ENCODE measurements at places on chromosomes 6 and 20. TPM values are rescaled to one million over a fixed set of nuclear protein-coding genes. Genes with fewer than 3 reads are reported as not detected.
A peak's percentile ranks its signal among the peaks of the same experiment; 100 is the strongest.

DNA sequence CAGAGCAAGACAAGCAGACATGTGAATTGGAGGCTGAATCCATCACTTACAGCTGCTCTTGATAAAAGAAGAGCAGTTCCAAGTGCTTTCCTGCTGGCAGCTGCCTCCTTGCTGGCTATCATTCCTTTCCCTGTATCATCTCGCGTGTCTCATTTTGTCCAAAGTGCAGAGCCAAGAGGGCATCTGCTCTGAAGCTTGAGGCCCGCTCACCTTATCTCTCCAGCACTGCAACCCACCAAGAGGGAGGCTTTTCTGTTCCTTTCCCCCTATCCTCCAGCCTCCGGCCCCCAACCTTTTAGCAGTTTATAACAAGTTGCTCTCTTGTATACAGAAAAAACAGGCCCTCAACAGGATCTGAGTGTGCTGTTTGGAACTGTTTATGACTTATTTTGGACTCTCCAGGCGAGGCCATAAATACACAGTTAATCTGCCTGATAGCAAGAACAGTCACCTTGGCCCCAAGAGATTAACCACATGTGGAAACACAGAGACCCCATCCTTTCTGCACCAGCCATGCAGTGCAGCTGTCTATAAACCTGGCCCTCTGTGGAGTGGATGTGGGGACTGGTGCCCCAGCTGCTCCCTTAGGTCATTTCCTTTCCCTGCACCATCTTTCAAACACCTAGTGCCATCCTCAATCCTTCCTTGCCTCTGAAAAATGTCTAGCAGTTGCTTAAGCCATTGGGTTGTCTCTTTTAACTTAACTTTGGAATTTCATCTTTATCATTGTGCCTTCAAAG lies 172.5 kb upstream of the FERMT1 start:
- no peak for DNase-seq

DNA sequence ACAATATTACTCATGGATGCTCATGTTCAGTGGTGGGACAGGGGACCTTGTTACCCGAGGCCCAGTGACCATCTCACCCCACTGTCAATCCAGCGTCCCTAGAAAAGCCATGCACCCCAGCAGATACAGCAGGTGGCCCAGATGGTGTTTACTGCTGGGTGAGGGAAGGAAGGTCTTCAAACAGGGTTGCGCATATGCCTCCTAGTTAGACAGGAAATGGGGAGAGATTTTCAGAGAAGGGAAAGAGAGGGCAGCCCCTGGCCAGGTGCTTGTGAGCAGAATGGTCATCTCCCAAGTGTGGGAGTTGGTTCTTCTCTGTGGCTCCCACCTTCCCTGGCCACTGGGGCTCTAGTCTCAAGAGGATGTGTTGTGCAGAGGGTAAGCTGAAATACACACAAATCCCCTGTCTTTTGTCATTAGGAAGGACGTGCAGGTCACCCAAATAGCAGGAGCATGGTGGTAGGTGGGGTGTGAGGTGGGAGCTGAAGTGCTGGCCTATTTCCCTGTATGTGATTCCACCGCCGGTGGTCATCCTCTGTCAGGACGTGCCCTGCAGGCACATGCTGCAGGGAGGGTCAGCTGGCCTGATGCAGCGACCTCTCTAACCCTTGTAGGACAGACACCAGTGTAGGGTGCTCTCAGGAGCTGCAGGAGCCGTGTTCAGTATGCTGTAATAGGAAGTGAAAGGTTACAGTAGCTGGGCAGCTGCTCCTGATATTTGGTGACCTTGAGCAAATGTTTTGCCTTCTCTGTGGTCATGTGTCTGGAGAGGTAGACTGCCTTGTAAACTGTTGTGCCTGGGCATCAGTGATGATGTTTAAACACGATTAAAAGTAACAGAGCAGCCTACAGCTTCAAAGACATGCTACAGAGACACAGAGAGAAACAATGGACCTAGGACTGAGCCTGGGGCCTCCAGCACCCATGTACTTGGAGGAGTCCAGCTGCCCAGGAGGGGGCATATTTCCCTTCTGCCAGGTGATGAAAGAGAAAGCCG lies 3.2 kb upstream of the CST3 start:
- DNase-seq: no peak

The CAGE1 gene
- under 0.01 TPM for total RNA-seq

DNA sequence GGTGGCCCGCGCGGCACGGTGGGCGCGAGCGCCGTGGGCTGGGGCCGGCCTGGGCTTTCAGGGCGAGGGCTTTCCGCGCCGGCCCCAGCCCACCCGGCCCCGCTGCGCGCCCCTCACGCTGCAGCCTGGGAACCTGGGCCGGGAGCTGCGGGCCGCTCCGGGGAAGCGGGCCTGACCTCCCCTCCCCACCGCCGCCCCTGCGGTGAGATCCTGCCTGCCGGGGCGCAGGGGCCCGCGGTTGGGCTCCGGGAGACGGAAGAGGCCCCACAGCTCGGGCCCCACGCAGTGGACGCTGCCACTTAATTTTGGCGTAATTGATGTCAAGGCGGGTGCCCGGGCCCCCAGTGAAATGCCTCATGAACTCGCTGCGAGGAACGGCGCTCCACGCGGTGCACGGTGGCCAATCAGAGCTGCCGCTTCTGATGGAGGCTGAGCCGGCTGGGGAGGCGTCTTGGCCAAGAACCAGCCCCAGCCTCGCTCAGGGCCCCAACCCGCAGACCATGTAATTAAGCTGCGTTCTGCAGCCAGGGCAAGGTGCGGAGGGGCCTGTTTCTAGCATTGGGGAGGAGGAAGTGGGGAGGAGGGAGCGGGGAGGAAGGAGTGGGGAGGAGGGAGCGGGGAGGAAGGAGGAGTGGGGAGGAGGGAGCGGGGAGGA lies 96.1 kb upstream of the BHLHE23 start:
- peak; percentile 9 for DNase-seq

GRCh38 chr20:13029687-13030375 lies 21.1 kb downstream of the SPTLC3 start:
- DNase-seq: peak; percentile 97

GRCh38 chr6:38436726-38437465 lies 202.8 kb downstream of the BTBD9 start:
- peak; percentile 78 for DNase-seq

The RRAGD gene
- total RNA-seq: 1.8 TPM

- peak; percentile 47 for DNase-seq
These were observed 15.7 kb downstream of the SASH1 start for GRCh38 chr6:148358196-148358785.

The TMEM217 gene
- 4.0 TPM for total RNA-seq

DNA sequence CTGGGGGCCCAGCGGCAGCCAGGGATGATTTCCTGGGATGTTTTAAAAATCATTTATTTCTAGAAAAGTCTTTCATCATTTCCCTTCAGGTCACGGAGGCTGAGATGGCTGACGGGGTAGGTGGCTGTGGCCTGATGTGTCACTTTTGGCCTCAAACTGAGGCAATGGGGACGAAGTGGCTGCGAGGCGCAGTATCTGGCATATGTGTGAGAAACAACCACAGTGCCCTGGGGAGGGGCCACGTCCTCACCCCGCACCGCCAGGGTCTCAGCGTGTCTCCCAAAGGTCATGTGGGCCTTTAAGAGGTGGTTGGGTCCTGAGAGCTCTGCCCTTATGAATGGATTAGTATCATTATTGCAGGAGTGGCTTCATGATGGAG lies 120.0 kb downstream of the CEBPB start:
- no peak for DNase-seq

DNA sequence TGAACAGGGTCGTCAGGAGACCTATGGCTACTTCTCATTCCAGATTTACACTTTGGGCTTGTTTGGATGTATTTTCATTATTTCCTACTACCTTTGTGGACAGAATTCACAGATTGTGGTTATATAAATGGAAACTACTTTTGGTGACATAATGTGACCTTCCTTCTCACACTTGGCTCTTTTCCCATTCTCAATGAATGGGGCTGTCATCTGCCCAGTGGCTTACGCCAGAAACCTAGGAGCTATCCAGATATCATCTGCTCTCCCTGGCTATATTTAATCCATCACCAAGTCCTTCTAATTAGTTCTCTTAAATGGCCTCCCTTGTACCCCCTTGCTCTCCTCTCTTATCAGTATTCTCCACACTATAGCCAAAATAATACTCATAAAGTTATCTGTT lies 1606.8 kb downstream of the KHDRBS2 start:
- no peak for DNase-seq

The EFCAB8 gene
- total RNA-seq: under 0.01 TPM

DNA sequence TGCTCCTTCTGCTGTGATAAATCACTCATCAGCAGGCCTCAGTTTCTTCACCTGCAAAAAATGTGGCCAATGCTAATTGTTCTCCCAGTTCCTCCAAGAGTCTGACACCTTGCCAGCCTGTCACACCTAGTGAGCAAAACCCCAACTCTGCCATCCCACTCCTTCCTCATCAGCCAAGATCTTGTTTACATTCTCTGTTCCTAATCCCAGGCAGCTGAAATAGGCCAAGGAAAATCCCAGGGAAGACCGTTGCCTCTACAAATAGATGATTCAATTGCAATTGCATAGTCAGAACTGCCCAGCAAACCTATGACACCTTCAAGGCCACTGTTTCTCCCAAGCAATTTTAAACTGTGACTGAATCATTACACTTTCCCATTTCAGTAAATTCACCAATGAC lies 78.7 kb downstream of the GMDS start:
- no peak for DNase-seq

DNA sequence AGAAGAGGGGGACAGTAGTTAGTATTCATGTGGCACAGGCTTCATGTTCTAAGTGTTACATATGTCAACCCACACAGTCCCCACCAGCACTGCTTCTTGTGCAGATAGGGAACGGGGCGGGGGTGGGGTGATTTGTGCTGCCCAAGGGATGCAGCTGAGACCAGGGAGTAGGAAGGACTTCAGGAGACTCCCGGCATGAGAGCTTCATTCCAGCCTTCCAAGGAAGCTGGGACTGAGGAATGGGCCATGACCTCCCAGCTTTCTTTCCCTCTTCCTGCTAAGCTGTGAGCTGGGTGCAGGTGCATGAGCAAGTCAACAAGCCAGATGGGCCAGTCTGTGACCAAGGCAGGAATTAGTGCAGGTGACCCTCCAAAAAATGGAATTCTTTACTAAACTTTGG lies 9.2 kb downstream of the BEND3 start:
- no peak for DNase-seq

- DNase-seq: no peak
These were observed 58.4 kb downstream of the DLGAP4 start for GRCh38 chr20:36364506-36364905.

- DNase-seq: peak; percentile 58
These were observed 189.7 kb downstream of the PACRG start for GRCh38 chr6:162917506-162917905.

DNA sequence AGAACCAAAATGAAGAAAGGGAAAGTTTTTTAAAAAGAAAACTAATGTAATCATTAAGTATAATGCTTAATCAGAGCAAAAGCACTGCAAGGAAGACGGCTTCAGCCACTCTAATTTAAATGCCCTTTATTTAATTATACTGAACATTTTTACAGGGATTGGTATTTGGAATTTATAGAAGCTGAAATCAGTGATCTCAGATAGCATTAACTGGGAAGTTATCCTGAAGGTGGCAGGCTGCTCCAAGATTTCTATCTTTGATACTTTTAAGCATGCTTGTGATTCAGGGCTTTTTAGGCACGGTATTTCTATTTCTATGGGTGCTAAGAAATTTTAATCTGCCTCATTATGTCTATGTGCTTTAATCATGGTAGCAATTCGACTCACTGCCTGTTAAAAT lies 1.3 kb upstream of the NDUFAF4 start:
- peak; percentile 73 for DNase-seq

- DNase-seq: no peak
These were observed 125.3 kb upstream of the PROKR2 start for GRCh38 chr20:5442101-5442500.

The RIPPLY2 gene
- total RNA-seq: not detected

The TGM3 gene
- not detected for total RNA-seq

The MOG gene
- not detected for total RNA-seq

- DNase-seq: no peak
These were observed 7.0 kb upstream of the UBE2J1 start for GRCh38 chr6:89359561-89359960.

The ADGRB3 gene
- 0.77 TPM for total RNA-seq

The HLA-DQB2 gene
- total RNA-seq: not detected

- no peak for DNase-seq
These were observed 50.8 kb upstream of the MCUR1 start for GRCh38 chr6:13865141-13865540.

DNA sequence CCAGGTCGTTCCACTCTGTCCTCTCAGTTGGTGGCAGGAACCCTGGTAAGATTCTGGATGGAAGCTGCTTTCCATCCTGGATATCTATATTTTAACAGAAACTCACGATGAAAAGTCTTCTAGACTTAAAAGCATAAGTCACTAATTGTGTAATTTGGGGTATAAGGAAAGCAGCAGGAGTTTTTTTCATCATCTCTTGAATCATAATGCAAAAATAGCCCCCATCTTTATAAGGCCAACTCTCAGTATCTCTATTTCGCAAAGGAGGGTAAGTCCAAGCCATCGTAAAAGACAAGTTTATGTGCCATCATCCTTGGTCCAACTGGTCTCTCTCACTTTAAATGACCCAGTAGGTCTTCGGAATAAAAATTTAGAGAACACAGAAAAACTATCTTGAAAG lies 95.1 kb downstream of the FAM50B start:
- no peak for DNase-seq

DNA sequence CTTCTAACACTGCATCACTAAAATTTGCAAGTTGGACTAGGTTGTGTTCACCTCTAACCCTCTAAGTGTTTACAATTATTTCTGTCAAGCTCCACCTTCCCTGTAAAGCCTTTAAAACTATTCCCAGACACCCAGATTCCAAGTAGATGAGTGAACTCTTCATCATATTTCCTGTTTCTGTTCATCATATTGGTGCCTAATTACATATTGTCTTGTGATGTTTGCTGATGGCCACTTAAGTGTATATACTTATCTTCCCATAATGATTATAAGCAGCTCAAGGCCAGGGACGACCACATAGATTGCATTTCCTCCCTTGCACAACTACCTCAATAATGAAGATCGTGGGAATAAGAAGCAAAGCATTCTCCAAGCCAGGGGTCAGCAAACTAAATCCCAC lies 16.8 kb downstream of the TNFRSF21 start:
- peak; percentile 51 for DNase-seq

DNA sequence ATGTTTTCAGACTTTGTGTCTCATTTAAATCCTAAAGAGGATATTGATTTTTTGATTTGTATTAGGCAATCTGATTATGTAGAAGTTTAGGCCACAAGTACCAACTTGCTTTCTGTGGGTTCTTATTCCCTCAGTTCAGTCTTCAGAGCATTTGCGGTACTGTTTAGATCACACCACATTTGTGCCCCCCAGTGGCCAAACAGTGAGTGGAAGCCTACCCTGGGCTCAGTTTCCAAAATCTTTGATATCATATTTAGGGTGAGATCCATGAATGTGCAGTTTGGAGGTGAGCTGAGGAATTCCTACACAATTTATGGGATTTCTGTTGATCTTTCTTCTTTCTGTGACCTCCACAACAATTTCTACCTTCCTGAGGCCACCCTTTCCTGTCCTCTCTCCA lies 92.3 kb upstream of the FUT9 start:
- DNase-seq: no peak

The MYCT1 gene
- under 0.01 TPM for total RNA-seq

- DNase-seq: no peak
These were observed 12.6 kb upstream of the UBR2 start for GRCh38 chr6:42551217-42551616.

The MATN4 gene
- total RNA-seq: under 0.01 TPM

Data from fibroblast of lung (primary cell).